ENCODE measurements at places on chromosomes 3 and 15. TPM values are rescaled to one million over a fixed set of nuclear protein-coding genes. Genes with fewer than 3 reads are reported as not detected.

GRCh38 chr3:126971891-126972351 is 11.0 kb upstream of the PLXNA1 start:
- no peak overlapping the region for H3K27ac ChIP-seq
- no peak overlapping the region for H3K4me3 ChIP-seq
- H3K4me1 ChIP-seq = no peaks in the 10 kb centered on the region

DNA sequence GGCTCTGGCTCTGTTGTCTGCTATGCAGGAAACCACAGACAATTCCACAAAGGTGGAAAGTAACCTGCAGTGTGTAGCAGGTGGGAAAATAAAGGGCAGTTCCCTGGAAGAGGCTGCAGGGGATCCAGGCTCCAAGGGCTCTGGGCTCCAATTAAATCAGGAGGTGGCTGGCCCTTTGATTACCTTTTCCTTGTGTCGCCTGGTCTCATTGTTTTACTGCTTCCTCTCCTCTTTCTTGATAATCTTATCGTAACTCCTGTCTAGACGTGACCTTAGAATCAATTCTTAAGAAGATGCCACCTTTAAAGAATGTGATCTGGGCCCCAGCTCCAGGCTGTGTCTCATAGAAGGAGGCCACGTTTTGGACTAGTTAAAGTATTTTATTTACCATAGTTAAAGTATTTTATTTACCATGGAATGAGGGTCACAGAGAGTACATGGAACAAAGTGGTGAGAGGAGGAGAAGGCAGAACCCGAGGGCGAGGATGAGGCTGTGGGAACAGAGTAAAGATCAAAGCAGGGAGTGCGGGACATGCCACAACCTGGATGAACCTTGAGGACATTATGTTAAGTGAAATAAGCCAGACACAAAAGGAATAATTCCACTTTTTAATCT is 237.5 kb upstream of the STT3B start:
- no peaks in the 10 kb centered on the region for H3K27me3 ChIP-seq
- H3K36me3 ChIP-seq = no peaks in the 10 kb centered on the region
- no peak for DNase-seq
- H3K27ac ChIP-seq = no peak overlapping the region

The GPR156 gene
- not detected for total RNA-seq

- H3K36me3 ChIP-seq = no peaks in the 10 kb centered on the region
- H3K27me3 ChIP-seq = peaks cover 4% of the 10 kb centered on the region
- H3K4me1 ChIP-seq = no peaks in the 10 kb centered on the region
Observed at GRCh38 chr15:79523266-79523665, 91.1 kb downstream of the MINAR1 start.
